Amygdala (tissue), 56 donors: ENCODE measurements at places on chromosomes 16 and 17.

- no peak for DNase-seq
Measured at GRCh38 chr16:79318143-79318899, 282.2 kb downstream of the MAF start.

DNA sequence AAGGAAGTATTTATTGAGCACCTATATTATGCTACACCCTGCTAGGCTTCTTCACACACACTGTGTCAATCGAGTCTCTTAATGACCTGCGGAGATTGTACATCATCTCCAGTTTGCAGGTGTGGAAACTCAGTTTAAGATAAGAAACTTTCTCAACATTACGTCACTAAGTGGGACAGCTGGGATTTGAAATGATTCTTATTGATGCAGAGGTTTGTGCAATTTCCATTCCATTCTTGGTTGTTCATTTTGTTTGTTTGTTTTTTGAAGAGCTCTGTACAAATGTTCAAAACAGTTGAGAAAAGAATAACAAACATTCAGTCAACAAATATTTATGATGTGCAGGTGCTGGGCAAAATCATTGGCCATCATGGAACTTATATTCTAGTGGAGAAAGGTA lies 84.8 kb downstream of the MAP2K6 start:
- DNase-seq: no peak

DNA sequence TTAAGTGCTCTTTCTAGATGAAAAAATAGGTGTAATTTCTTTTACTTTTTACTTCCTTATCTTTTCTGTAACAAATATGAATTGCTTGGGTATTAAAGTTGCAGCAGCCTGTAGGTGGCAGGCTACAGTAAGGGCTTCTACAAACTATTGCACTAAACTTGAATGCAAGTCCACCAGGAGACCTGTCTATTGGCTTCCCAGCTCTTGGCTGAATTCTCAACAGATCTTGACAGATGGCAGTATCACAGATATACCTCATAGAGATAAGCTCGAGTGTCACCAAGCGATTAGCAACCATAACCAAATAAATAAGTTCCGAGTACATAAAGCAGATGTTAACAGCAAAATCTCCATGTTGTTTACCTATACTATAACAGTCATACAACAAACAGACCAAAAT lies 5.9 kb downstream of the BBS2 start:
- DNase-seq: peak; percentile 68

- DNase-seq: no peak
Measured at GRCh38 chr17:79626156-79626890, 15.5 kb upstream of the RBFOX3 start.

GRCh38 chr16:54053891-54054820 lies 232.4 kb downstream of the IRX3 start:
- no peak for DNase-seq

- peak; percentile 62 for DNase-seq
Measured at GRCh38 chr17:78781104-78781892, 775 bp downstream of the CYTH1 start.

- no peak for DNase-seq
Measured at GRCh38 chr16:89476379-89476778, 14.0 kb downstream of the ANKRD11 start.

GRCh38 chr16:53209429-53209828 lies 154.6 kb downstream of the CHD9 start:
- no peak for DNase-seq

GRCh38 chr17:51455211-51455610 lies 194.9 kb downstream of the UTP18 start:
- DNase-seq: no peak

GRCh38 chr16:80585764-80586163 lies 45.0 kb downstream of the DYNLRB2 start:
- DNase-seq: no peak

- peak; percentile 47 for DNase-seq
Measured at GRCh38 chr17:81396722-81397313, 1.6 kb downstream of the BAHCC1 start.

DNA sequence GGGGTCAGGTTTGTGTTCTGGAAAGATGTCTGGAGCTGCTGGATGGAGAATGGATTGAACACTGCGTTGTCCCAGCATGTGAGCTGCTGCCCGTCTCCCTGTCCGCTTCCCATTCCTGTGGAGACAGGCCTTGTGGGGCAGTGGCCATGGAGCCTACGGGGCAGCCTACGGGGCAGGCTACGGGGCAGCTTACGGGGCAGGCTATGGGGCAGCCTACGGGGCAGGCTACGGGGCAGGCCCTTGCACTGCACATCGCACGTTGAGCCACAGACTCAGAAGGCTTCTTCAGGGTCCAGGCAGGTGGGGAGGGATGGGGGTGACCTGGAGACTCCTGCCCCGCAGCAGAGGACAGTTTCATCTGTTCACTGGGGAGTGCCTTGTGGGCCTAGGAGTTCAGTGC lies 9.7 kb upstream of the DBNDD1 start:
- DNase-seq: no peak

GRCh38 chr17:15663176-15663575 lies 20.9 kb downstream of the TRIM16 start:
- DNase-seq: no peak

- DNase-seq: no peak
Measured at GRCh38 chr17:32755045-32755805, 121.7 kb downstream of the MYO1D start.

GRCh38 chr16:1916640-1916990 lies 1.6 kb downstream of the HS3ST6 start:
- DNase-seq: no peak

- DNase-seq: no peak
Measured at GRCh38 chr16:89618109-89618998, 4.9 kb downstream of the DPEP1 start.

- no peak for DNase-seq
Measured at GRCh38 chr16:54431997-54432896, 145.7 kb upstream of the IRX3 start.
